CD4-positive, alpha-beta T cell (primary cell): ENCODE measurements at places on chromosomes 16 and 17. TPM values are rescaled to one million over a fixed set of nuclear protein-coding genes. Genes with fewer than 3 reads are reported as not detected.

DNA sequence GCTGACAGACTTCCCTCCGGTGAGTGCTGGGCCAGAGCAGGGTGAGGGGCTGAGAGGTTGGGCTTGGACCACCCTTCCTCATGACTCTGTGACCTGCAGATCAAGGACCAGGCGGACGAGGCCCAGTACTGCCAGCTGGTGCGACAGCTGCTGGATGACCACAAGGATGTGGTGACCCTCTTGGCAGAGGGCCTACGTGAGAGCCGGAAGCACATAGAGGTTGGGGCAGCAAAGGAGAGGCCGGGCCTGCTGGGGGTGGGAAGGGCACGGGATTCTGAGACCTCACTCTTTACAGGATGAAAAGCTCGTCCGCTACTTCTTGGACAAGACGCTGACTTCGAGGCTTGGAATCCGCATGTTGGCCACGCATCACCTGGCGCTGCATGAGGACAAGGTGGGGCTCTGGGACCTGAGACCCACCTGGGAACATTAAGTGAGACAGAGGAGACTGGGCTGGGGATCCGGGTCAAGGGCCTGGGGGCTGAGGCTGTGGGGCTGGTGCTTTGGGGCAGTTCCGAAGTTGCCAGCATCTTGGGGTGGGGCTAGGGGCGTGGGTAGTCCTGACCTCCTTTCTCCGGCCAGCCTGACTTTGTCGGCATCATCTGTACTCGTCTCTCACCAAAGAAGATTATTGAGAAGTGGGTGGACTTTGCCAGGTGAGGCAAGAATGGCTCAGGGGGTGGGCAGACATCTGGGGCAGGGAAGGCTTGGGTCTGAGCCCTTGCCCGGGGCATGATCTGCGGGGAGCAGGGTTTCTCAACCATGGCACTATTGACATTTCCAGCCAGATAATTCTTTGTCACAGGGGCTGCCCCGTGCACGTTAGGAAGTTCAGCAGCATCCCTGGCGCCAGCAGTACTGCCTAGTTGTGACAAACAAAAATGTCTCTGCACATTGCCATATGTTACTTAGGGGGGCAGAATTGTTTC, 2.2 kb downstream of the BCKDK start:
- DNase-seq = no peak
- no peak overlapping the region for H3K4me3 ChIP-seq
- H3K36me3 ChIP-seq = peaks cover 18% of the 10 kb centered on the region
- H3K4me1 ChIP-seq = peaks cover 25% of the 10 kb centered on the region

DNA sequence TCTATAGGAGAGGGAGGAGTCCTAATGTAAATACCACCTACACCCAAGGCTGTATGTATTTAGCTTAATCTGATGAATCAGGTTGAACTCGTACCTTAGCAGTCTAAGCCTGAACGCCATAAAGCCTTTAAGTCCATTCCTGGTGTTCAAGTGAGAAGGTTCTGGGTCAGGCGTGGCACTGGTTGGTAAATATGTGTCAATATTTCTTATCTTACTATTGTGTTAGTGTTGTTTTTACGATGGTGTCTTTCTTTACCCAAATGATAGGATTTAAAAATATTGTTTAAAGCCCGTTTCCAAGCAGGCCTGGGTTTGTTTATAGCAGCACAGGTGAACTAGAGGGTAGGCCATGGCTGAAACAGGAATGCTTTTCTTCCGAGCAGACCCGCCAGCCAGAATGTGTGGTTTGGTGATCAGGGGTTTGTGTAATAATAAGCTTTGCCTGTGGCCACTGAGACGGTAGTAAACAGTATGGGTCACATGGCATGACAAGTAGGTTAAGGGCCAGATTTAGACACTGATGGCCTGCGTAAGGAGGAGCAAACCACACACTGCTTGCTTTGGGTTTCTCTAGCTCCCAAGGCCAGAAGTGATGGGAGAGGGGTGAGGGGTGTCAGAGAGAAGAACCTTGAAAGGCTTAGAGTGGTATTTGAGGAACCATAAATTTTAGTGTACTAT, 3.3 kb downstream of the TMEM94 start:
- H3K27me3 ChIP-seq = no peaks in the 10 kb centered on the region
- no peak overlapping the region for H3K4me3 ChIP-seq
- H3K4me1 ChIP-seq = peaks cover 17% of the 10 kb centered on the region
- no peak for DNase-seq
- H3K36me3 ChIP-seq = no peaks in the 10 kb centered on the region

GRCh38 chr16:27374221-27374803, 27.7 kb upstream of the IL21R start:
- H3K36me3 ChIP-seq = no peaks in the 10 kb centered on the region
- H3K27me3 ChIP-seq = no peaks in the 10 kb centered on the region
- DNase-seq = no peak

- no peak for DNase-seq
- H3K4me3 ChIP-seq = no peak overlapping the region
- H3K4me1 ChIP-seq = no peaks in the 10 kb centered on the region
- H3K27ac ChIP-seq = no peak overlapping the region
These were observed 517.7 kb upstream of the PSMD7 start for GRCh38 chr16:73778887-73779286.

GRCh38 chr17:78764871-78765270, 17.2 kb downstream of the CYTH1 start:
- H3K27me3 ChIP-seq = no peaks in the 10 kb centered on the region
- H3K4me3 ChIP-seq = no peak overlapping the region
- no peak for DNase-seq

DNA sequence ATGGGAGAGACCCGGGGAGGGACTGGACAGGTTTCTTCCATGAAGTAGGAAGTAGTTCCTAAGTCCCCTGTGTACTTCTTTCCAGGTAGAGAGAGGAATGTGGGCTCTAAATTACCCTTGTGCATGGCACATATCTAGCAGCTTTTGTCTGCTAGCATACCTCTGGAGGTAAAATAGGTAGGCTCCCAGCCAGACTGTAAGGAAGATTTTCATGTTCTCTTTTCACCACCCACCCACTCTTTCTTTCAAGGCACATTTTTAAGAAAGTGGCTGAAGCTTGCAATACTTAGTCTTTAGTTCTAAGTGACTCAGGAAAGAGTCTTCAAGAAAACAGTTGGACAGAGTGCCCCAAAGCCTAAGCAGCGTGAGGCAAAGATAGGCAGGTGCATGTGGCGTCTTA, 9.2 kb downstream of the MINK1 start:
- peaks cover 25% of the 10 kb centered on the region for H3K36me3 ChIP-seq
- DNase-seq = no peak
- no peaks in the 10 kb centered on the region for H3K27me3 ChIP-seq
- no peak overlapping the region for H3K27ac ChIP-seq

Gene OTOP3
- not detected for total RNA-seq

- no peak for DNase-seq
- no peaks in the 10 kb centered on the region for H3K36me3 ChIP-seq
- no peaks in the 10 kb centered on the region for H3K27me3 ChIP-seq
- no peak overlapping the region for H3K4me3 ChIP-seq
These were observed 52.0 kb upstream of the ZNF629 start for GRCh38 chr16:30838876-30839471.
